NCI-H1048 (cell line): ENCODE measurements at places on chromosomes 4 and X.

DNA sequence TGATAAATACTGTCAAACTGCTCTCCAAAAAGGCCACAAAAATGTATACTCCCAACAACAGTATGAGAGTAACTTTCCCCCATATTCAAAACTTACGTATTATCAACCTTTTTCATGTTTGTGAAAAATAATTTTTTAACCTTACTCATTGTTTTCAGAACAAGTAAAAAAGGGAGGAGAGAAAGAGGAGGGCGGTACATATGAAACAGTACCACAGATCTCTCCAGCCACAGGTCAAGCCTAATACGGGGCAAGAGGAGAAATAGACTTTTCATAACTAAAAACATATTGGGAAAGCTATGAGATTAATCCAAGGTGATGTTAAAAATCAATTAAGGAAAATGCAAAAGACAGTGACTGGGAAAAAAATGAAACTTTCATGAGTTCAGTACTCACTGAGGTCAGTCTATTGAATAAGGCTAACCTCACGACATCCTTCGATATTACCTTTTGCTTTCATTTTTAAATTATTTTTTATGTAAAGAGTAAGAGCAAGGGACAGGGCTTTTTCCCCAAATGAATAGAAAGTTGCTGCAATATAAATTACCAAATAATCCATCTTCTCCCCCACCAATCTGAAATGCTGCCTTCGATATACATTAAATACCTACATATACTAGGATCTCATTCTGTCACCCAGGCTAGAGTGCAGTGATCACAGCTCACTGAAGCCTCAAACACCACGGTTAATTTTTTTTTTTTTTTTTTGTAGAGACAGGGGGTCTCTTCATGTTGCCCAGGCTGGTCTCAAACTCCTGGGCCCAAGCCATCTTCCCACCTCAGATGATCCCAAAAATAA, 25.3 kb downstream of the FBXW7 start:
- DNase-seq, result no peak

DNA sequence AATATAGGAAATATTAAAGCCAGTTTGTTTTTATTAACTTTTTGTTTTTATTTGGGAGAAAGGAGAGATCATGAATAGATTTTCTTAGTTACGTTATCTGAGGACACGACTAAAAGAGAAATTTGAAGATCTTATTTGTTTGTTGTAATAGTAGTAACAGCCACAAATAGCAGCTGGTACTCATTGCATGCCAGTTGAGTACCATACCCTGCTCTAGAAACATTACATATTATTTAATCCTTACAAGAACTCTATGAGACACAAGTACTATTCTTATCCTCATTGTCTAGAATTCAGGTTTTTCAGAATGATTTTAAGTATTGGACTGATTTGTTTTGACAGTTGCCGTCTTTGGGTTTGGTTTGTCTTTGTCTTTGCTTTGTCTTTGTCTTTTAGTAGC, 31.8 kb downstream of the USP53 start:
- no peak for DNase-seq

GRCh38 chr4:85964298-85964697, 395.6 kb downstream of the MAPK10 start:
- no peak for DNase-seq

DNA sequence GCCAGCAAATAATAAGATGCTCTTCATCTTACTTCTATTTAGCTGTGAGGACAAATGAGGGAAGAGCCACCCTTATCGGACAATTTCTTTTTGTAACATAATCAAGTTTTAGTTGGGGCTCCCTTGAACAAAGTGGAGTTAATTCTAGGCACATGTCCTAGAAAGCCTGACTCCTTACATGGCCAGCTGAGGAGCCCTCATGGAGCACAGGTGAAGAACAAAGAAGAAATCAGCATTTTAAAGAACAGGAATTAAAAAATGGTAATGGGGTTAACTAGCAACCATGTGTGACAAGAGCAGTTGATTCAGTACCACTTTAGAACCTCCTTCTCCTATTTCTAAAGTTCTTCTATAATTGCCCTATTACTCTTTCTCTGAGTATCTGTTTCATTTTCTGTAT, 15.9 kb downstream of the GPR82 start:
- DNase-seq, result no peak
